ENCODE measurements at places on chromosomes 5 and 9. TPM values are rescaled to one million over a fixed set of nuclear protein-coding genes. Genes with fewer than 3 reads are reported as not detected.

RANBP6 gene
- 11.7 TPM for total RNA-seq

FGF1 gene
- total RNA-seq = not detected

FGD3 gene
- 41.8 TPM for total RNA-seq

GRCh38 chr9:114905170-114905940 lies 25.0 kb downstream of the TNFSF8 start:
- no peak for DNase-seq

GRCh38 chr5:67163863-67164595 lies 32.6 kb downstream of the CD180 start:
- no peak for DNase-seq

DNA sequence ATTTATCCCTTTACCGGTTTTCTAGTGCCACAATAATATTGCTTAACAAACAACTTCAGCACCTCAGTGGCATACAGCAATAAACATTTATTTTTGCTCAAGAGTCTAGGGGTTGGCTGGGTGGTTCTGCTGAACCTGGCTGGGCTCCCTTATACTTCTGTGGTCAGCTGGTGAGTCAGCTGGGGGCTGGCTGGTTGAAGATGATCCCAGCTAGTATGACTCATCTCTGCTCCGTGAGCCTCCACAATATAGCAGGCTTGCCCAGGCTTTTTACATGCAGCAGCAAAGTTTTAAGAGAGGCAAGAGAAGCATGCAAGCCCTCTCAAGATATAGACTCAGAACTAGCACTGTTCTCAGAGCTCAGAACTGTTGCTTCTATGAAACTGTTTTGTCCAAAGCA lies 523.5 kb upstream of the CLINT1 start:
- peak; percentile 53 for DNase-seq

- no peak for DNase-seq
These were observed 113.0 kb downstream of the TRIO start for GRCh38 chr5:14256026-14256690.

GALNT12 gene
- 12.7 TPM for total RNA-seq

PCDHGA6 gene
- total RNA-seq = 0.14 TPM

- DNase-seq = no peak
These were observed 3.2 kb downstream of the ZNF366 start for GRCh38 chr5:72503888-72504491.

GRCh38 chr5:159917994-159918393 lies 1.7 kb downstream of the ADRA1B start:
- no peak for DNase-seq

DNA sequence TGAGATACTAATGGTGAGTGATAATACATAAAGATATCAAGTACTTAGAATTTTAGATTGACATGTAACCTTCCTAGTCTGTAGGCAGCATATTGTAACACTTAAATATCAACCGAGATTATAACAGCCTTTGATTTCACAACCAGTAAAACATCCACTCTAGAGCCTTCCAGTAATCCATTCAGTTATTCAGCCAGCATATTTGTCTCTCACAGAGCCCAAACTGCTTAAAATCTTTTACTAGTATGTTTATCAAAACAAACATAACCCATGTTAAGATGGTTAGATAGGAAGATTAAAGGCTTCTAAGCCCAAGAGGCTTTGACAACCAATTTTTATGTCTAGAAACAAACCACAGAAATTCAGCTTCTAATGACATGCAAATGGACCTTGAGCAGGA lies 177.9 kb upstream of the FST start:
- DNase-seq = no peak

DNA sequence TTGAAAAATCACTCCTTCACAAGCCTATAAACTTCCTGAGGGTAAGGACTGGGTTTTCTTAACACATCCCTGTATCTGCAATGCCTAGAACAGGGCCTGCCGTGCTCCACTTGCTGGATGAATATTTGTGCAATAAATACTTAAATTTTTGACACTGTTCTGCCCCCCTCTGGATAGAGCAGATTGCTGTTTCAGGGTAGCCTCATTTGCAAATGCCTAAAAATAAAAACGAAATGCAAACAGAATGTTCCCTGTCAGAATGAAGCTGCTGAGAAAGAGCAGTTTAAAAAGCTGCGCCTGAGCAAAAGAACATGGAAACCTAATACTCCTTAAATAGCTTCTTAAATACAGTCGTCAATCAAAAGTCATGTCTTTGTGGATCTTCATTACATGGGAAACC lies 385.3 kb downstream of the PRELID2 start:
- DNase-seq = no peak

ESM1 gene
- not detected for total RNA-seq

ADAMTS2 gene
- not detected for total RNA-seq

DNA sequence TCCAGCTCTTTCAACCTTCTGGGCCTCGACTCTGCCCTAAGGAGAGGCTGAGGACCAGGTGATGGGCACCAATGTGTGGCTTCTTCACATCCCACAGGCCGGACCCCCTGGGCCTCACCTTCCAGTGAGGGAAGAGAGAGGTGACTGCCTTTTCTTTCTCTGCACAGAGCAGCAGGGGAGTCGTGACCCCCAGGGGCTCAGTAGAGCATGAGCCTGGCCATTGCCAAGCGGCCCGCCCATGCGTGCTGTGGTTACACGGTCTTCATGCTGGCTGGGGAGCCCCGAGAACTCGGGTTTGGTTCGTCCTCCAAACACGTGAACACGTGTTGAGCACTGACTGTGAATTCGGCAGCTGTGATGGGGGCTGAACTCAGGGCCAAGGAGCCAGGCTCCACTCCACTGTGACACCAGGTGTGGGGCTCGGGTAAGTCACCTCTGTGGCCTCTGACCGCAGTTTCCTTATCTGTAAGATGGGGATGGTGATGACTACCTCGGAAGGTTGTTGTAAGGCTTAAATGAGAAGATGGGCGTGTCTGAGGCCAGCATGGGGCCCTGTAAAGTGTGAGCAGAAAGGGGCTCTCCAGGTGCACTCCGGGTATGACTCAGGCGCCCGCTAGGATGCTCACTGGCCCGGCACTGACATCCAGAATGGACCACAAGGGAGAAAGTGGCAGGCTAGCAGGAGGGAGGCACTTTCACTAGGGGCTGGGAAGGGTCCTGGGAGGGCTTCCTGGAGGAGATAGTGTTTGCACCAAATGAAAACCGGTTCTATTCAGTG lies 13.4 kb upstream of the GRHPR start:
- peak; percentile 86 for DNase-seq

GRCh38 chr5:134275822-134276221 lies 49.9 kb upstream of the PPP2CA start:
- DNase-seq = no peak

DNA sequence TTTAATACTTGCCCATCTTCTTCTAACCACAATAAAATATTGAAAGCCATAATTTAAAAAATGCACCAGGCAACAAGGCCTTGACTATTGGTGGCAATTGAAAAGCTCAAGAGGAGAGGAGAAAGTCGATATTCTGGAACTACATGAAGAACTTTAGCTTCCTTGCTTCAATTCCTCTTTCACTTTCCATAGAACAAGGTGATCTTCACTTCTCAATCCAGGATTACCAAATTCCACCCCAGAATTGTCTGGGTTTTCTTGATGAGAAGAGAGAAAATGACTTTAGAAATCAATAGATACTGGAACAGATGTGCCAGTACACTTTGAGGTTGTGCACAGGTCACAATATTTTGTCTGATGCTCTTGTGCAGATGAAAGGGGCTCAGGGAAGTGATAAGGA lies 52.2 kb downstream of the PTCD2 start:
- DNase-seq = no peak

GRCh38 chr5:168649306-168649705 lies 70.1 kb upstream of the PANK3 start:
- peak; percentile 12 for DNase-seq

DNA sequence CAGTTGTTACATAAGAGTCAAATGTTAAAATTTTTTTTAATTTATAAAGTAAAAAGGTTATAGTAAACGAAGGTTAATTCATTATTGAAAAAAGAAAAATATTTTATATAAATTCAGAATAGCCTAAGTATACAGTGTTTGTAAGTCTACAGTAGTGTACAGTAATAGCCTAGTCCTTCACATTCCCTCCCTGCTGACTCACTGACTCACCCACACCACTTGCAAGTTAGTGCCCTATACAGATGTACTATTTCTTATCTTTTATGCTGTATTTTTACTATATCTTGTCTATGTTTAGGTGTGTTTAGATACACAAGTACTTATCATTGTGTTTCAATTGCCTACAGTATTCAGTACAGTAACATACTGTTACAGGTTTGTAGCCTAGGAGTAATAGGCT lies 57.6 kb downstream of the MAMDC2 start:
- DNase-seq = no peak

- DNase-seq = no peak
These were observed 443.2 kb downstream of the HCN1 start for GRCh38 chr5:45252978-45253377.

DRD1 gene
- total RNA-seq = not detected

DNM1 gene
- 0.50 TPM for total RNA-seq

SV2C gene
- not detected for total RNA-seq

GRCh38 chr5:135980620-135981019 lies 25.8 kb upstream of the LECT2 start:
- no peak for DNase-seq

GRCh38 chr5:167064198-167064776 lies 1227.2 kb upstream of the WWC1 start:
- no peak for DNase-seq

DNA sequence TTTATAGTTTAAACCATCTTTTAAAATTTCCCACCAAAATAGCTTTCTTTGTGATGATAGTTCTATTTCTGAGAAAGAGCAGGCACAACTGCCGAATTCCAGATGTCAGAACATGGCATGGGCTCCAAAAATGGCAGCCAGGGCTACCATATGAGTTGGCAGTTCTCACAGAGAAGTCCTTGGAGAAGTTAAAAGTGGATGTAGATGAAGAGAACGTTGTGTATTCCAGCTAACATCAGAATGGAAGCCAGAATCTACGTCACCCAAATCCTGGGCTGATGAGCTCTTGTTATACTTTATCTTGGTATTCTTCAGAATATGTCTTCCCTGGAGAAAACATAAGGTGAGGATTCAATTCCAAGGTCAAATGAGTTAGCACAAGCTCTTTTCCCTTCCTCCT lies 66.9 kb upstream of the BASP1 start:
- no peak for DNase-seq

GRCh38 chr5:6402939-6403338 lies 24.6 kb upstream of the MED10 start:
- DNase-seq = no peak

GRCh38 chr5:165894916-165895315 lies 2389.5 kb downstream of the MAT2B start:
- no peak for DNase-seq
